ENCODE measurements at places on chromosomes 13 and 19. TPM values are rescaled to one million over a fixed set of nuclear protein-coding genes. Genes with fewer than 3 reads are reported as not detected.

DNA sequence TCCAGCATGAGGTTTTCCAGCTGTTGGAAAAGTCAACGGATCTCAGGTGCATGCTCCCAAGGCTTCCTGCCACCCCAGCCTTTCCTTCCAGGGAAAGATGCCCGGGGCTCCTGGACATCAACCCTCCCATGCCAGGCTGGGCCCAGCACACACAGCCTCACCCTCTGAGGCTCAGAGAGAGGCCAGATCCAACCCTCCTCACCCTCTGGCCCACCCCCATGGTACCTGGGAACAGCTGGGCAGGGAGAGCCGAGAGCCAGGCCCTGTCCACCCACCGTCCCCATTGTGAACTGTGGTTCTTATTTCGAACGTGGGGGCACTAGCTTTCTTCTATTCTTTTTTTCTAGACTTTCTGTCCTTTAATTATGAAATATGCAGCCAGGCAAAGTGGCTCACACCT, 9.9 kb upstream of the CCNP start:
- H3K4me1 ChIP-seq = no peaks in the 10 kb centered on the region
- no peak overlapping the region for H3K27ac ChIP-seq
- H3K36me3 ChIP-seq = peaks cover 5% of the 10 kb centered on the region
- no peaks in the 10 kb centered on the region for H3K27me3 ChIP-seq

DNA sequence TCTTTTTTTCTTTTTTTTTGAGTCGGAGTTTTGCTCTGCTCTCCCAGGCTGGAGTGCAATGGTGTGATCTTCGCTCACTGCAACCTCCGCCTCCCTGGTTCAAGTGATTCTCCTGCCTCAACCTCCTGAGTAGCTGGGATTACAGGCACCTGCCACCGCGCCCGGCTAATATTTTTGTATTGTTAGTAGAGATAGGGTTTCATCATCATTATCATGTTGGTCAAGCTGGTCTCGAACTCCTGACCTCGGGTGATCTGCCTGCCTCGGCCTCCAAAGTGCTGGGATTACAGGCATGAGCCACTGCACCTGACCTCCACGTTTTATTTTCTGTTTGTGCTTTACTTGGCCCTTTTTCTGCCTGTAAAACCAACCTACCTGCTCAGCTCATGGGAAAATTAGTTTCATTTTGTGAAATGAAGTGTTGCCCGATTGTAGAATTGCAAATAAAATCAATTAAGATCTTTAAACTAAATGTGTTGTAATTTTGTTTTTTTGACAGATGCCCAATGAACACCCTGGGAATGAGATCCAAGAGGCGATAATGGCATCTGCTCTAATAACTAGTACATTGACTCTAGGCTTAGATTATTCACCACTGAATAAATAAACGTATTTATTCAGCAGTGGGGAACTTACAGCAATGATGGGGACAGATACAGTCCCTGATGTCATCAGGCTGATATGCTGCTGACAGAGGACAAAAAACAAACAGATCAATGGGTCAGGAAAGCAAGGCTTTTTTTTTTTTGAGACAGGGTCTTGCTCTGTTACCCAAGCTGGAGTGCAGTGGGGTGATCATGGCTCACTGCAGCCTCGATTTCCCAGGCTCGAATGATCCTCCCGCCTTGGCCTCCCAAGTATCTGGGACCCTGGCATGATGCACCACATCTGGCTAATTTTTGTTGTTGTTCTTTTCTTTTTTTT, 2.2 kb upstream of the RAB11B start:
- no peak overlapping the region for H3K27ac ChIP-seq
- H3K4me3 ChIP-seq = no peak overlapping the region
- DNase-seq = no peak
- no peaks in the 10 kb centered on the region for H3K36me3 ChIP-seq
- peaks cover 18% of the 10 kb centered on the region for H3K4me1 ChIP-seq
- H3K27me3 ChIP-seq = no peaks in the 10 kb centered on the region

DNA sequence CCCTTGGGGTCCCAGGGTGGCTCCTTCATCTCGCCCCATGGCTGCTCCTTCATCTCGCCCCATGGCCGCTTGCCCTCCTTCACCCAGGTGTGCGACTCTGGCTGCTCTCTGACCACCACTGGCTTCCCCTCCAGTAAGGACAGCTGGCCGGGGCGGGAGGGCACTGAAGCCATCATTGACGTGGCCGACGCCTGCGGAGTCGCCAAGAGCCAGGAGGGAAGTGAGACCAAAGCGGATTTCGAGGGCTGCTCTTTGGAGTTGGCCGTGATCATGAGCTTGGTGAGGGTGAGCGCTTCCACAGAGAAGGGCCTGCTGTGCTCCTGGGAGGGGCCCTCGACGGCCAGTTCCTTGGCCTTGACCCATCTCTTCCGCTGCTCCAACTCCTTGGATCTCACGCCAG, 4.0 kb upstream of the COX6B2 start:
- H3K4me1 ChIP-seq = peaks cover 12% of the 10 kb centered on the region
- no peak for DNase-seq
- peaks cover 23% of the 10 kb centered on the region for H3K27me3 ChIP-seq
- H3K4me3 ChIP-seq = no peak overlapping the region

GRCh38 chr19:3625996-3626472, 556 bp downstream of the CACTIN start:
- H3K4me3 ChIP-seq = peak overlapping the region; percentile 97
- H3K27ac ChIP-seq = peak overlapping the region; percentile 84
- peaks cover 36% of the 10 kb centered on the region for H3K4me1 ChIP-seq
- no peak for DNase-seq
- H3K36me3 ChIP-seq = no peaks in the 10 kb centered on the region

The MISP3 gene
- polyA plus RNA-seq = not detected

The NLRP9 gene
- polyA plus RNA-seq = not detected

GRCh38 chr13:113764793-113765563, 6.0 kb downstream of the TMEM255B start:
- DNase-seq = no peak
- no peak overlapping the region for H3K27ac ChIP-seq
- peaks cover 24% of the 10 kb centered on the region for H3K27me3 ChIP-seq
- H3K4me3 ChIP-seq = no peak overlapping the region
- peaks cover 1% of the 10 kb centered on the region for H3K4me1 ChIP-seq

- no peaks in the 10 kb centered on the region for H3K36me3 ChIP-seq
- no peaks in the 10 kb centered on the region for H3K27me3 ChIP-seq
- H3K27ac ChIP-seq = no peak overlapping the region
- no peak overlapping the region for H3K4me3 ChIP-seq
These were observed 21.5 kb downstream of the NFIC start for GRCh38 chr19:3387645-3388589.

DNA sequence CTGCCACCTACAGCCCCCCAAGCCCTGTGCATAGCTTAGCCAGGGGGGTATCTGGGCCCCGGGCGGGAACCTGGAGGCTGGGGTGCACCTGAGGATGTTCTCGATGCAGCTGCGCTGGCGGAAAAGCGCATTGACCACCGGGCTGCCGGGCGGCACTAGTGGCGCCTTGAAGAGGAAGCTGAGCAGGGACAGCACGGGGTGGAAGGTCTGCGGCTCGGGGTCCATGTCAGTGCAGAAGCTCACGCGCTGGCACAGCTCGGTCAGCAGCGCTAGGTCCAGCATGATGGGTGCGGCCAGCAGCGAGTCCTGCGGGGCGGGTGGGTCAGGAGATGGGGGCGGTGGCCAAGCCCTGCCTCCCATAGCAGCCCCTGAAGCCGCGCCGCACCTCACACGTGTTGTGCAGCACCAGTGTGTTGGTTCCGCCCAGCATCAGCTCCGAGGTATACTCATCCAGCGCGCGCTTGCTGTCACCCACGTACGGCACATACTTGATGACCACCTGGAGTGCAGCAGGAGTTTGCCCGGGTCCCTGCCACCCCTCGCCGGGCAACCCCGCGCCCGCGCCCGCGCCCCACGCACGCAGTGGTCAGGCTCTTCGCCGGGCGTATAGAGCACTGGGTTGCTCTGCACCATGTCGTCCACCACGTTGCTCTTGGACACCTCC, 2.6 kb downstream of the ISYNA1 start:
- peak overlapping the region; percentile 86 for H3K4me3 ChIP-seq
- DNase-seq = no peak
- H3K36me3 ChIP-seq = no peaks in the 10 kb centered on the region
- no peaks in the 10 kb centered on the region for H3K27me3 ChIP-seq

The ZNF613 gene
- polyA plus RNA-seq = 5.9 TPM

- H3K27me3 ChIP-seq = peaks cover 41% of the 10 kb centered on the region
- DNase-seq = no peak
- H3K4me1 ChIP-seq = peaks cover 10% of the 10 kb centered on the region
- peak overlapping the region; percentile 83 for H3K4me3 ChIP-seq
These were observed 108.8 kb downstream of the KCTD15 start for GRCh38 chr19:33905473-33905936.

The KLHL1 gene
- polyA plus RNA-seq = not detected

DNA sequence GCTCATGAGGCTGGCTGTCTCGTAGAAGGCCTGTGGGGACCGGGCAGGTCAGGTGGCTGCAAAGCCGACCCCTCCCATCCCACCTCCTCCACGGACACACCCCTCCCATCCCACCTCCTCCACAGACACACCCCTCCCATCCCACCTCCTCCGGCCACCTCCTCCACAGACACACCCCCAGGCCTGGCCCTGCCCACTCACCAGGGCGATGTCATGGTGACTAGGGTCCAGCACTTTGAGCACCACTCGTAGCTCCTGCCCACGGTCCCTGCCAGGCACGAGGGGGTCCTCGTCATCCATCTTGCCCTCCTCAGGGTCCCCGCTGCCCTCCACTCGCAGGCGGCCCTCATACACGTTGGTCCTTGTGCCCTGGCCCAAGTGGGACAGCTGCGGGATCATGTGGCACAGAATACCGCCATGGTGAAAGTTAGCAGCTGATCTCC, 18.8 kb downstream of the TYK2 start:
- H3K4me1 ChIP-seq = peaks cover 5% of the 10 kb centered on the region
- DNase-seq = no peak
- H3K36me3 ChIP-seq = peaks cover 4% of the 10 kb centered on the region
- H3K27ac ChIP-seq = no peak overlapping the region
- no peaks in the 10 kb centered on the region for H3K27me3 ChIP-seq

- no peak overlapping the region for H3K27ac ChIP-seq
- no peaks in the 10 kb centered on the region for H3K27me3 ChIP-seq
- no peak overlapping the region for H3K4me3 ChIP-seq
- peaks cover 13% of the 10 kb centered on the region for H3K36me3 ChIP-seq
- no peak for DNase-seq
These were observed 116.6 kb downstream of the KL start for GRCh38 chr13:33132644-33133440.
